Esophagus squamous epithelium (tissue), 5 donors: ENCODE measurements at places on chromosomes 12 and 14.

GRCh38 chr12:20950248-20950647 lies 139.7 kb downstream of the SLCO1B3 start:
- no peak for DNase-seq

- DNase-seq: no peak
These were observed 36.0 kb upstream of the RMST start for GRCh38 chr12:97426492-97427116.

DNA sequence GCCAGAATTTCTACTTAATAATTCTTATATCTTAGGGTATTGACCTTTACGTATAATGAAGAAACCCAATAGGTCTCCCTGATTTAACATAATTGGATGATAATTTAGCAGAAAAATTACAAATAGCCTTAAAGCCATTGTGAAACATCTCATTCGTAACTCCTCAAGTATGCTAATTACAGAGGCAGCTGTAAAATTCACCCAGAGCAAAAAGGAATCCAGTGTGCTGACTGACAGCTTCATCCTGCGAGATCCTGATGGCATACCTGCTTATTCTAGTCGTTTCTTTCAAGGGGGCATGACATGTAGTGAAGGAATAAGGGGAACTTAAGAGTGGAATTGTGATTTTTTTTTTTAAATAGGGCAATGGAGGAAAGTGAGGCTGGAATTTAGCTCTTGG lies 291.5 kb downstream of the FUT8 start:
- no peak for DNase-seq

- no peak for DNase-seq
These were observed 42.4 kb upstream of the SGPP1 start for GRCh38 chr14:63770187-63770807.

DNA sequence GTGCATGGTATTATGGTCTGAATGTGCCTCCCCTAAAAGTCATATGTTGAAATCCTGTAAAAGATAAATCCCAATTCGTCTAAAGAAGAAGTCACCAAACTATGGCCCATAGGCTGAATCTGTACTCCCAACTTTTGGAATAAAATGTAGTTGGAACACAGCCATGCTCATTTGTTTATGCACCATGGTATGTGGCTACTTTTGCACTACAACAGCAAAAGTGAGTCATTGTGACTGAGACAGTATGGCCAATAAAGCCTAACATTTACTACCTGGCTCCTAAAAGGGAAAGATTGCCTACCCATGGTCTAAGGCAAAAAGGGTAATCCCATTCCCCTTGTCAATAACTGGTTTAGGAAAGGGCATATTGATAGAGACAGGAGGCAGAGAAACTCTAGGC lies 101.8 kb downstream of the LRIG3 start:
- DNase-seq: no peak

- DNase-seq: no peak
These were observed 27.3 kb downstream of the PTPRB start for GRCh38 chr12:70609739-70610491.

DNA sequence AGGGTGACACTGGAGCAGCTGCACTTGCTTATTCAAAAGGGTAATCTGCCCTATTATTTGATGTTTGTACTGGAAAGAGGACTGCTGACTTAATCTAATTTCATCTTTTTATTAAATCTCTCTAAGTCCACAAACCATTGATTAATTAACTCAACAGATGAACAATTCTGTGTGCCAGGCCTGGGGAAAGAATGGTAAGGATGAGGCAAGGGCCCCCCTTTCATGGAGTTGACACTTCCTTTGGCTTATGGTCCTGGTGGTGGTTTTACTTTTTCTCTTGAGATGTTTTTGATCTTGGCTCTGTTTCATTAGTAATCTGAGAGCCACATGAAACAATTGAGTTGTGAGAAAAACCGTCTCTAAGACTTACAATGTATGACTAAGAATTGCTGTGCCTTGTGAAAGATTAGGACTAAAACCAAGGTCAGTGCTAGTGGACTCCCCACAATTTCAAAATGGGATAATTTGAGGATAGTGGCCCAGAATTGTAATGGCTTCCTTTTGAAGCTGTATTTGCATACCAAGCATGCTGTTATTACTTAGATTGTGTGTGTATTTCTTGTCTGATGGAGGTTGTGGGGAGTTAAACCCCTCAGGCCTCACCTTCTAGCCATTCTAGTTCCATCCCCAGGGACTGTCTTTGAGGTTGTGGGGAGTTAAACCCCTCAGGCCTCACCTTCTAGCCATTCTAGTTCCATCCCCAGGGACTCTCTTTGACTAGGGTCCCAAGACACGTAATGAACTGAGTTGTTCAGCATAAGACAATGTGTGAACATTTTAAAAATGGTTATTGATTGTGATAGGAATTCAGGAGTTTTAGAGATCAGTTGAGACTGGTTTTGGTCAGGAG lies 52.5 kb upstream of the EVL start:
- no peak for DNase-seq

- no peak for DNase-seq
These were observed 29.5 kb downstream of the FOXA1 start for GRCh38 chr14:37565550-37565949.

DNA sequence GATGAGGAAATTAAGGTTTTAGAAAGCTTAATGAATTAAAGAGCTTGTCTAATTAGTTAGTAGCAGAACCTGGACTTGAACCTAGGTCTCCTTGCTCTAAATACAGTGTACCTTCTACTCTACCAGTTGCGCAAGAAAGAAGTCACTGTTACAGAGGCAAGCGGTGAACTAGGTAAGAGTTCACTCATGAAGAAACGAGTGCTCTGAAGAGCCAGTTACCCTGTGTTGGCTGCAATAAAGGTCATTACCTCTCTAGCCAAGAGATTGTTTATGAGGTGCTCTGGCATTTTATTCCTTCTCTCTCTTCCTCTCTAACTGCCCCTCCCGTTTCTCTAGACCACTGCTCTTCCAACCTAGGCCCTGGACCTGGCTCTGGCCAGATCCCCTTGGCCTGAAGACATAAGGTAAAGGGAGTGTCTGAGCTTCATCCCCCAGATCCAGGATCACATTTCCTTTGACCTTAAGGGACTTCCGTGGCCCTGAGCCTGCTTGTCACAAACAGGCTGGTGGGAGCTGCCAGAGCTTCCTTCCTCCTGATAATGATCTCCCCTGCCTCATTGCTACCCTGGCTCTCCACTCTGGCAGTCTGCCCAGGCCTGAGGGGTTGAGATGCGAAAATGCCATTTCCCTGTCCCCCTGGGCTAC lies 1.9 kb downstream of the RNASE7 start:
- no peak for DNase-seq

DNA sequence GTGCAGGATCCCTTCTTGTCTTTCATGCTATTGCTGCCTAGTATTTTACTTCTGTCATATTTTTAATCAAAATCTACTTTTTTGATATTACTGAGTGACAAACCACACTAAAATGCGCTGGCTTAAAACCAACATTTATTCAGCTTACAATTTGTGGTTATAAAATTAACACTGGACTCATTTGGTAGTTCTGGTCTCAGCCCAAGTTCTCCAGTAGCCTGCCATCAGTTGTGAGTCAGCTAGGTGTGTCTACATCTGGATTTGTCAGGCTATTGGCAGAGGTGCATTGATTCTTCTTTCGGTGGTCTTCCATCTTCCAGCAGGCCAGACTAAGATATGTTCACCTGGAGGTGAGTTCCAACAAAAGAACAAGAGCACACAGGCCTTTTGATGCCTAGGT lies 765.1 kb upstream of the FBXO33 start:
- no peak for DNase-seq

DNA sequence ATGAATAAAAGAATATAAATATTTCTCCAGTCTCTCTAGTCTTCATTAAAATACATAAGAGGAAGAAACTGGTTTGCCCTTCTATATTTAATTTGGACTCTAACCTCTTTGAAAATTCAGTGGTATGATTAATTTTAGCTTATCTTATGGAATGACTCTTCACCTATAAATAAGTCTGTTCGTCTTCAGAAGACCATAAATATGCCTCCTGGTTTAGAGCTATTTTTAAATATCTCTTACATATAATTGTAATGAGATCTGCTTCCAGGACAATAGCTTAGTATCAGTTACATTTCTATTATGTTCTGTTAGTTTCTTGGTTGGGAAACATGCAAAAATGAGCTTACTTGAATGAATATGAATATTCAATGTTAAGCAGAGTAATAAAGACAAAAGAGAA lies 257.5 kb upstream of the HMGA2 start:
- DNase-seq: no peak

DNA sequence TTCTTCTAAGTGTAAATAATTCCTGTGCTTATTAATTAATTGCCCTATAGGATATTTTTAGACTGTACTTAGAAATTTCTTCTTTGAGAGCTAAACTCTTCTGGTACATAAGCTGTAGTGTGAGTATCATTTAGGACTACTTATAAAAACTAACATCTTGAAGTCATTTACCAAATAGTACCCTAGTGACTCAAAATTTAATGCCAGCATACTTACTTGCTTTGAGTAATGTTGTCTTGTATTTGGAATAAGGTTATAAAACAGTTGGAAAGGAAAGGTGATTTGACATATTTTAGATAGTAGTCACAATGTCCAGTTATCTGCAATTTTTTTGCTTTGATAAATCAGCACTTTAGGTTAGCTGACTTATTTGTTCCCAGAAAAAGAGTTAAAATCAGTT lies 39.1 kb downstream of the SPATA7 start:
- DNase-seq: no peak

DNA sequence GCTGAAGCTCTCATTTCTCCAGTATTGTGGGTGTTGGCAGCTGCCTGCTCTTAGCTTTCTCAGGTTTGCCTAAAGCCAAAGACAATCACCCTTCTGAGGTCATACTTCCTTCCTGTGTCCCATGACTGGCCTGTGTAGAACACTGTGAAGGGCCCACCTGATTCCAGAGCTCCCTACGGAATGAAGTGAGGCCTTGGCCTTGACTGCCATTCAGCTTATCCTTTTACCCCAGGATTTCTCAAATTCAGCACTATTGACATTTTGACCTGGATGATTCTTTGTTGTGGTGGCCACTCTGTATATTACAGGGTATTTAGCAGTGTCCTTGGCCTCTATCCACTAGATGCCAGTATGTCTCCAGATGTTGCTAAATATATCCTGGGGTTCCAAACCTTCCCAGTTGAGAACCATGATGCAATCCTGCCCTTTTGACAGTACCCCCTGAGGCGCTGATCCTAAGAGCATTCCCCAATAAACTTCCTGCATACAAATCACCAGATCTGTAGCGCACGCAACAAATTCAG lies 112.3 kb upstream of the KRR1 start:
- no peak for DNase-seq

GRCh38 chr12:52857500-52857899 lies 8.7 kb upstream of the KRT78 start:
- no peak for DNase-seq

GRCh38 chr12:12508612-12509011 lies 54.1 kb downstream of the DUSP16 start:
- no peak for DNase-seq

DNA sequence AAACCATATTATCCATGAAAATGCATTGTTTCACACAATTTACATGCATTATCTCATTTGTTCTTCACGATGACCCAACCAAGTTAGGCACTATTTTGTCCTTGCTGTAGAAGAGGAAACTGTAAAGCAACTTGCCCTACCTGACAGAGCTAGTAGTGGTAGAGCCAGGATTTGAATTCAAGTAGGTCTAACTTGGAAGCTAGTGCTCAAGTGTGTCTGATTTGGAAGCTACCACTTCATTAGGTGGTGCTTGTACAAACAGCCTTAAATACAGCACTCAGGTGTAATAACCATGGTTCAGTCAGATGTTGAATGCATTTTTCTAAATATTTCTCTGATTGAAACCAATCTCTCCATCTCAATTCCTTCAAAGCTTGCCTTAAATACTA lies 123.6 kb downstream of the PAWR start:
- no peak for DNase-seq

DNA sequence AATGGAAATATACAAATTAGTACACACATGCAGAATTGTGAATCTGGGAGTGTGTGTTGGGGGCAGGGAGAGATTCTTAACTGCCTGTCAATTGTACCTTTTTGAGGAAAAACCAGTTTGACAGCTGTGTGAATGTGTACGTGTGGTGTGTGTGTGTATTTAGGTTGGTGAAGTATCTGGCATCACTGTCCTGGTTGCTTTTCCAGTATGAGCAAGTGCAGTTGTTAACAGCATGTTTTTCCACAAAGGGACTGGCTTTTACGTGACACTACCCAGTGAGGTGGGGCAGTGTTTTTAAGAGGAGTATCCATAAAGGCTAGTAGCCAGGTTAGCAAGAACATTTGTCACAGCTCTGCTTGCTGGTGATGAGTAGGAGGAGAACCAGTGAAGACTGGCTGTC lies 56.1 kb downstream of the DAAM1 start:
- no peak for DNase-seq

- DNase-seq: no peak
These were observed 612 bp upstream of the RBM23 start for GRCh38 chr14:22919601-22919921.

- no peak for DNase-seq
These were observed 13.0 kb downstream of the KMT5A start for GRCh38 chr12:123396954-123397353.

- no peak for DNase-seq
These were observed 13.8 kb downstream of the ZCCHC8 start for GRCh38 chr12:122486805-122487426.

- DNase-seq: no peak
These were observed 15.4 kb upstream of the NIN start for GRCh38 chr14:50846226-50846880.

- DNase-seq: peak; percentile 68
These were observed at the start of gene MAP1LC3B2 for GRCh38 chr12:116559162-116559935. MAP1LC3B2 (plus strand) TSS chr12:116559381; CDS start chr12:116575943, 16,562 bp downstream.

DNA sequence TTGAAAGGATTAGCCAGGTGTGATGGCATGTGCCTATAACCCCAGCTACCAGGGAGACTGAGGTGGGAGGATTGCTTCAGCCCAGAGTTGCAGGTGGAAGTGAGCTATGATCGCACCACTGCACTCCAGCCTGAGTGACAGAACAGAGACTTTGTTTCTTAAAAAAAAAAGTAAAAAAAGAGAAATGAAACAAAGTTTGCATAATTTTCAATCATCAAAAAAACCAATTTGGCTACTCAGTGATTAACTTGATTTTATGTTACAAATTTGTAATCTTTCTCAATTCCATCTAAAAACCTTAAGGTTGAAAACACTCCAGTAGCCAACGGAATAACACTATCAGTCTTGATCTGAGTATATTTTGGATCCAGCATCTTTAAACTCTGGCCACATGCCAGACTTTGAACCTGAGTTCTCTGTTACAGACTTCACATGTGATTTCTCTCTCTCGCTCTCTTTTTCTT lies 12.6 kb upstream of the DENND5B start:
- DNase-seq: no peak

GRCh38 chr12:2259369-2259768 lies 206.6 kb downstream of the CACNA1C start:
- no peak for DNase-seq

DNA sequence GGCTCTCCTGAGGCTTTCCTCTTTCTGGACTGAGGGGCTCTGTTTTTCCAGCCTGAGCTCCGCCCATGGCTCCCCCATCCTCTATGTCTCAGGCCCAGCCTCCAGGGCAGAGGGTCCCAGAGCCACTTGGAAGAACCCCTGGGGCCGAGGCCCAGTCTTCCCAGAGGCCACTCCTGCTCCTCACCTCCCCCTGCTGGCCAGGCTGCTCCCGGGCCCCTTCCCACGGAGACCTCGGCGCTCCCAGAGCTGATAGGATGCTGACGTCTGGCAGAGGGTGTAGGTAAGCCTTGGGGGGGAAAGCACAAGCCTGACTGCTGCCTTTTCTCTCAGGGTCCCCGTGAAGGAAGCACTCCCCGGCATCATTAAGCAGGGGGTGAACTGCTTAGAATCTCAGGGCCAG lies 51.4 kb downstream of the ERH start:
- DNase-seq: no peak

- DNase-seq: no peak
These were observed 174.0 kb downstream of the ASCL4 start for GRCh38 chr12:107948391-107948945.
